Osteoblast (primary cell): ENCODE measurements at places on chromosomes 1 and 21. TPM values are rescaled to one million over a fixed set of nuclear protein-coding genes. Genes with fewer than 3 reads are reported as not detected.
A peak's percentile ranks its signal among the peaks of the same experiment; 100 is the strongest.

The C8B gene
- not detected in 2 replicates for total RNA-seq

GRCh38 chr1:74652711-74653139, 20.9 kb downstream of the ERICH3 start:
- DNase-seq: peak; percentile 58
- H3K27ac ChIP-seq: no peak overlapping the region
- no peaks in the 10 kb centered on the region for H3K27me3 ChIP-seq
- peaks cover 14% of the 10 kb centered on the region for H3K4me1 ChIP-seq
- no peaks in the 10 kb centered on the region for H3K36me3 ChIP-seq
- H3K4me3 ChIP-seq: no peak overlapping the region

- no peak overlapping the region for H3K4me3 ChIP-seq
- no peak overlapping the region for H3K27ac ChIP-seq
- no peaks in the 10 kb centered on the region for H3K36me3 ChIP-seq
- no peak for DNase-seq
Measured at GRCh38 chr1:6098303-6099215, 52.9 kb downstream of the KCNAB2 start.

DNA sequence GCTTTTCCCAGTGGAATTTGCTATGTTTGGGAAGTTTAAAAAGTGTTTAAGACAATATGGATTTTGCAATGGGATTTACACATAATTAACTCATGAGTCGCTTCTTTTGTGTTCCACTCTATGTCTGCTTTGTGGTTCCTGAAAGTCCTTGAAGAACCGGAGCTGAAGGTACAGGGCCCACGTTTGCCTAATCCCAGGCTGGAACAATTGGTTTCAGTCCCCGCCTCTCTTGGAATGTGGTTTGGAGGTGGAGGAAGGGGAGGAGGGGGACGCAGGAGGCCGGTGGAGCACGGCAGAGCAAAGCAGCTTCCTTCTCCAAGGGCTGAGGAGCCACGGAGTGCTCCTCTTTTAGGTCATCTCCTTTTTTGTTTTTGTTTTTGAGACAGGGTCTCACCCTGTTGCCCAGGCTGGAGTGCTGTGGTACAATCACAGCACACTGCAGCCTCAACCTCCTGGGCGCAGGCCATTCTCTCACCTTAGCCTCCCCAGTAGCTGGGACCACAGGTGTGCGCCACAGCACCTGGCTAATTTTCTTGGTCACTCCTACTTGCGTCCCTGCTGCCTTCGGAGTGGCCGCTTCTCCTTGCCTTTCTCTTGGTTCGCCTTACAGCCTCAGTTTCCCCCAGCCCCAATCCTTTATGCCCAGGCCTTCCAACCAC, 129.5 kb upstream of the ERRFI1 start:
- no peaks in the 10 kb centered on the region for H3K4me1 ChIP-seq
- no peaks in the 10 kb centered on the region for H3K36me3 ChIP-seq
- peak; percentile 59 for DNase-seq
- no peaks in the 10 kb centered on the region for H3K27me3 ChIP-seq

The ANKRD45 gene
- 0.72 TPM in 1 of 2 replicates, not detected in the other for total RNA-seq

The OR2T33 gene
- not detected in 2 replicates for total RNA-seq

The SPRR3 gene
- not detected in 2 replicates for total RNA-seq

- no peak overlapping the region for H3K27ac ChIP-seq
- no peak overlapping the region for H3K4me3 ChIP-seq
- no peaks in the 10 kb centered on the region for H3K36me3 ChIP-seq
- no peaks in the 10 kb centered on the region for H3K27me3 ChIP-seq
Measured at GRCh38 chr1:225446595-225446960, 18.7 kb upstream of the LBR start.

The ZNF670 gene
- total RNA-seq: 2.9 and 3.8 TPM in 2 replicates

DNA sequence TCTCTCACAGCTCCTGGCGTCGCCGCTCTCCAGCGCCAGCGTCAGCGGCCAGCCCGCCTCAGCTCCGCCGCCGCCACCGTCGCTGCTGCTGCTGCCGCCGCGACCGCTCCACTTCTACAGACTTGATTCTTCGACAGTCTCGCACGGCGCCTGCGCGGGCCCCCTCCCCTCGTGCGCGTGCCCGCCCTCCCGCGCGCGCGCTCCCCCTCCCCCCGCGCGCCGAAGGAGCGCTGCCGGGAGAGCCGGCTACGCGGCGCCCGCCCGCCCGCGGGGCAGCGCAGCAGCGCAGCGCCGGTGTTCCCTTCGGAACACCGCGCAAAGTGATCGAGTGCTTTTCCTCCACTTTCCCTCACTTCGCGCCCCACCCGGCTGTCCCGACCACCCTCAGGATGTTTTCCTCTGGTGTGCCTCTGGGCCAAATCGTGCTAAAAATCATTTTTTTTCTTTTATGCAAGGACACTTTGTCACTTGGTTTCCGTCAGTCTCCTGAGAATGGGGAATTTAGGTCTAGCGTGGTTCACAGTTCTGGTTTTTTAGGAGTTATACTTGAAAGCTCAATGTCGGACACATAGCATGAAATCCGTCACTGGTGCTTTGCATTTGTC, at the start of gene IRF2BP2:
Gene IRF2BP2 (minus strand): TSS at position 118 of the 605 bp plus-strand sequence. CDS start 684 bp downstream, outside the sequence.
- DNase-seq: peak; percentile 97
- H3K4me1 ChIP-seq: peaks cover 38% of the 10 kb centered on the region
- peaks cover 34% of the 10 kb centered on the region for H3K36me3 ChIP-seq
- H3K27ac ChIP-seq: peak within 1 kb of the TSS; percentile 99
- peak within 1 kb of the TSS; percentile 91 for H3K4me3 ChIP-seq

The ATF3 gene
- total RNA-seq: 3.2 and 3.6 TPM in 2 replicates

The XCL1 gene
- total RNA-seq: not detected in 2 replicates

DNA sequence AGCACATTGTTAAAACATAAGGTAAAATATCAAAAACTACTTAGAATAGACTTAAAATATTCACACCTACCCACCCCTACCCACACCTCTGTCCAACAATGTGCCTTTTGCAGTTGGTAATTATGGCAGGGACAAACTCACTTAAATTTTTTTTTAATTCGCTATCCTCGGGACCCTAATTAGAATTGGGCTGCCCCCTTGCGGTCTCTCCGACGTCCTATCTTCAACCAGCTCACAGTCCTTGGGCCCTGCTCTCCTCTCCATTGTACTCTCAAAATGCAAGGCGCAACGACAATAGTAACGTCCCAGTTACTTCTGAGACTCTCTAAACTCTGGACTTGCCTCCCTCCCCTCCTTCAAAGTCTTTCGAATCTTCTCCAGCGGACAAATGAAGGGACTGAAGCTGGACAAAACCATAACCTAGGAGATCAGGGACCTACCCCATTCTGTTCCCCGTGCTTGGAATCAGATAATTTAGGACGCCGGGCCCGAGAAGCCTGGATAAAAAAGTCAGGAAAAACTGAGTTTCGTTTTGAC, 1.1 kb upstream of the CIART start:
- H3K27ac ChIP-seq: peak overlapping the region; percentile 89
- no peak for DNase-seq
- peak overlapping the region; percentile 90 for H3K4me3 ChIP-seq
- H3K4me1 ChIP-seq: peaks cover 24% of the 10 kb centered on the region

GRCh38 chr1:90989990-90990389, 31.8 kb downstream of the ZNF644 start:
- H3K27me3 ChIP-seq: no peaks in the 10 kb centered on the region
- DNase-seq: no peak
- H3K36me3 ChIP-seq: no peaks in the 10 kb centered on the region
- H3K4me1 ChIP-seq: no peaks in the 10 kb centered on the region

The B3GALT5 gene
- total RNA-seq: under 0.01 TPM in 2 replicates

The FRRS1 gene
- 23.2 and 28.9 TPM in 2 replicates for total RNA-seq

The SHE gene
- total RNA-seq: not detected in 2 replicates

The LCA5L gene
- 2.2 and 2.9 TPM in 2 replicates for total RNA-seq

The SLC2A5 gene
- 11.2 and 22.4 TPM in 2 replicates for total RNA-seq

DNA sequence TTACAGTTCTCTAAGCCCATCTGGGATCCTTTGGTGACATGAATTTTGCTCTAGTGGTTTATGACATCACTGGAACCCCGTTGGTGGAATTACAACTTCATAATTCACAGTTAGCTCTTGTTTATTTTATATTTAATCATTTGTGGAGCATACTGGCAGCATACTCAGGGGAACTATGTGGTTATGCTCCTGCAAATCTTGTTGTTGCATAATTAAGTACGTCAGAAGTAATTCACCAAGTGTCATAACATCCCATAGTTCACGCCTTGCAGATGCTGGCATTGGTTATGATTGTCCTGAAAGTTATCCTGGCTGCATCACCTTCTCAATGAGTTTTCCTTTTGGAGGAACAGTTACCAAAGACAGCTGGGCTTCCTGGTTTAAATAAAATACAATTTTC, 16.5 kb downstream of the PRRX1 start:
- no peaks in the 10 kb centered on the region for H3K36me3 ChIP-seq
- DNase-seq: no peak
- H3K27me3 ChIP-seq: no peaks in the 10 kb centered on the region

The TNFRSF4 gene
- total RNA-seq: under 0.01 TPM in 1 of 2 replicates, not detected in the other

GRCh38 chr1:147605591-147605990, 64.3 kb downstream of the BCL9 start:
- H3K4me1 ChIP-seq: peaks cover 5% of the 10 kb centered on the region
- no peaks in the 10 kb centered on the region for H3K36me3 ChIP-seq
- no peak overlapping the region for H3K4me3 ChIP-seq
- no peak for DNase-seq
- no peak overlapping the region for H3K27ac ChIP-seq

DNA sequence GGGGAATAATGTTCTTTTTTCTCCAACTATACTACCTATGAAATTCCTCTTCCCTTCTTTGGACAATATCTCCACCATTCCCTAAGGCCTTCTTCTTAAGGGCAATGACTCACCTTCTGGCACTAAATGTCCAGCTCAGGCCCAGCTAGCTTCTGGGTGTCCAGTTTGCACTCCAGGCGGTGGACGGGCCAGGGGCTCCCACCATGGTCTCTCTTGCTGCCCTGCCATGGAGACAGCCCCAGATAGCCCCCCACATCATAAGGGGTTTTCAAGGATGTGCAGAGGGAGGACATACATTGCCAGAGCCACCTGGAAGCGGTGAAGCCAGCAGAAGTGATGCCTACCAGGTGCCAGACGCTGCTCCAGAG, 43.8 kb downstream of the C1orf198 start:
- H3K36me3 ChIP-seq: no peaks in the 10 kb centered on the region
- no peaks in the 10 kb centered on the region for H3K27me3 ChIP-seq
- H3K4me3 ChIP-seq: no peak overlapping the region
- peak; percentile 83 for DNase-seq

The PRAMEF17 gene
- not detected in 2 replicates for total RNA-seq

- no peaks in the 10 kb centered on the region for H3K4me1 ChIP-seq
- no peak overlapping the region for H3K4me3 ChIP-seq
- no peaks in the 10 kb centered on the region for H3K36me3 ChIP-seq
- H3K27ac ChIP-seq: no peak overlapping the region
- no peak for DNase-seq
Measured at GRCh38 chr21:29674343-29674742, 265.5 kb downstream of the GRIK1 start.

DNA sequence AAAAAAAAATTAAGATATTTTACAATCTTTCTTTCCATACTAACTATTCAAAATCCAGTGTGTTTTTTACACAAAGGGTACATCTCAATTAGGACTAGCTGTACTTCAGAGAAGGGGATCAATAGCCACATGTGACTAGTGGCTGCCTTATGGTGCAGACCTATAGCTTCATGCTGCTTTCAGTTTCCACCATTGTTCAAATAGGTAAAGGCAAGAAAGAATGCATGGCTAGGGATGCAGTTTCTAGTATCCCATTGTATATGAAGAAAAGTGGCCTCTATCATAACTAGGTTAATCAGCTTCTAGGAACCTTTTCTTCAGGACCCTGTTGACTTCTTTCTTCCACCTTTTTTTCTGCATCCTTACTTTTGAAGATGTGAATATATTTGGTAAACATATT, 35.7 kb downstream of the OSBPL9 start:
- no peak overlapping the region for H3K27ac ChIP-seq
- H3K4me3 ChIP-seq: no peak overlapping the region
- peaks cover 30% of the 10 kb centered on the region for H3K4me1 ChIP-seq
- H3K36me3 ChIP-seq: peaks cover 4% of the 10 kb centered on the region

The PTGFR gene
- 67.7 and 81.9 TPM in 2 replicates for total RNA-seq

The FAM110D gene
- not detected in 2 replicates for total RNA-seq

- DNase-seq: no peak
- no peaks in the 10 kb centered on the region for H3K36me3 ChIP-seq
- H3K4me3 ChIP-seq: no peak overlapping the region
- peaks cover 61% of the 10 kb centered on the region for H3K27me3 ChIP-seq
- H3K4me1 ChIP-seq: peaks cover 4% of the 10 kb centered on the region
Measured at GRCh38 chr1:203322500-203323179, 17.3 kb downstream of the BTG2 start.

The PCBP3 gene
- 1.1 and 1.2 TPM in 2 replicates for total RNA-seq

The FABP3 gene
- total RNA-seq: 28.6 and 38.0 TPM in 2 replicates

GRCh38 chr1:178020968-178021640, 51.2 kb upstream of the SEC16B start:
- peaks cover 5% of the 10 kb centered on the region for H3K36me3 ChIP-seq
- H3K4me1 ChIP-seq: peaks cover 4% of the 10 kb centered on the region
- DNase-seq: no peak
- H3K27me3 ChIP-seq: no peaks in the 10 kb centered on the region
- no peak overlapping the region for H3K27ac ChIP-seq

GRCh38 chr1:15258833-15259621, 12.0 kb downstream of the FHAD1 start:
- no peak for DNase-seq
- no peaks in the 10 kb centered on the region for H3K4me1 ChIP-seq
- H3K4me3 ChIP-seq: no peak overlapping the region
- H3K36me3 ChIP-seq: no peaks in the 10 kb centered on the region

DNA sequence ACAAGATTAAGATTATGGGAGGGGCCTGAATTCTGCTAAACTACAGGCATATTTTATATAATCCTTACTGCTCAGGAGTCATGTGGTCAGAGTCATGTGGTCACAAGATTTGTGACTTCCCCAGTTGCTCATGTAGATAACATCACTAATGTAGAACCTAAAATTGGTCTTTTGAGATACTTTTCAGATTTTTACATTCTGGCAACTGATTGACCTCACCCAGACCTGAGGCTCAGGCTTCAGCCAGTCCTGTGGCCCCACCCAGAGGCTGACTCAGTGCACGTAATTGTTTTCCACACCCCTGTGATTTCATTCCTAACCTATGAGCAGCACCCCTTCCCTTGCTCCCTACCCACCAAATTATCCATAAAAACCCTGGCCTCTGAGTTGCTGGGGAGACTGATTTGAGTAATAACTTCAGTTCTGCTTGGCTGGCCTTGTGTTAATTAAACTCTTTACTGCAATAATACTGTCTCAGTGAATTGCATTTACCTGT, 41.7 kb upstream of the ZNF326 start:
- peak overlapping the region; percentile 97 for H3K27ac ChIP-seq
- no peak overlapping the region for H3K4me3 ChIP-seq
- H3K4me1 ChIP-seq: peaks cover 32% of the 10 kb centered on the region
- DNase-seq: peak; percentile 86
- no peaks in the 10 kb centered on the region for H3K27me3 ChIP-seq

The CHI3L2 gene
- 2.4 and 2.9 TPM in 2 replicates for total RNA-seq

The RBM11 gene
- under 0.01 and 1.2 TPM in 2 replicates for total RNA-seq

The FAM177B gene
- not detected in 2 replicates for total RNA-seq
